ENCODE measurements at places on chromosomes 2 and 18. TPM values are rescaled to one million over a fixed set of nuclear protein-coding genes. Genes with fewer than 3 reads are reported as not detected.

Gene CDK15
- 0.56 TPM for total RNA-seq

Gene RAX
- total RNA-seq: not detected

Gene CREG2
- 1.1 TPM for total RNA-seq

Gene TTC39C
- total RNA-seq: 11.1 TPM

Gene MRPL19
- 35.0 TPM for total RNA-seq

Gene KRTCAP3
- total RNA-seq: not detected

Gene CFAP65
- not detected for total RNA-seq

Gene GPR75
- 1.2 TPM for total RNA-seq

Gene PPP1CB
- total RNA-seq: 206 TPM

Gene NLRC4
- not detected for total RNA-seq

Gene CXCR1
- total RNA-seq: not detected

All from regular cardiac myocyte (primary cell).